ENCODE measurements at places on chromosomes 2 and 18.
A peak's percentile ranks its signal among the peaks of the same experiment; 100 is the strongest.

GRCh38 chr2:183195397-183195796 is 71.2 kb downstream of the NUP35 start:
- DNase-seq, result no peak

- no peak for DNase-seq
Measured at GRCh38 chr2:234671716-234672115, 174.8 kb upstream of the ARL4C start.

DNA sequence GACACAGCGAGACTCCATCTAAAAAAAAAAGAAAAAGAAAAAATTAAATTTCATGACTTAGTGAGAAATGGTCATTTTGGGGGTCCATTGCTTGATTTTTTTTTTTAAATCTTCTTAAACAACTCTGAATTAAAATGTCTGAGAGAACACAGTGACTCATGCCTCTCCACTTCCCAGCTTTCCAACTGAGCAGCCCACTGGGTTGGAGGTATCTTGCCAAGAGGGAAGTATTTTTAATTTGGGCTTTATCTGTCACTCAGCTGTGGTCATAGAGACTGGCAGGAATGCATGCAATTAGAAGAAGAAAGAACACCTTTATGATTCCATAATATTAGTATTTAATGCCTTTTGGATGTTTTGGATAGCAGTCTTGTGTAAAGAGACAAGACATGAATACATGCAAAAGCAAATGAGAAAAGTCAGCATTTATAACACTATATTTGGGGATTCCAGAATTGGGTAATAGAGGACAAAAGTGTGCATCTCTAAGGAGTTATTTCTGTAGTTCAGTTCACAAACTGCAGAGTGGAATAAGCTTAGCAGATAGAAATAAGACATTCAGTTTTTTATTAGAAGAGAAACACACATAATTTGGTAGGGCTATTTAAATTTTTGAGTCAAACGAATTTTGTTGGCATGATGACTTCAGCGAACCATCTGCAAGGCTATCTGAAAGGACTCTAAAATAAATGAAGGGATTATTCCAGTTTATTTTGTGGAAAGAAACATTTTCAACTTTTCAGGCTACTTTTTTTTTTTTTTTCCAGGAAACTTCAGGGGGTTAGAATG is 254.8 kb downstream of the TGIF1 start:
- DNase-seq, result no peak

DNA sequence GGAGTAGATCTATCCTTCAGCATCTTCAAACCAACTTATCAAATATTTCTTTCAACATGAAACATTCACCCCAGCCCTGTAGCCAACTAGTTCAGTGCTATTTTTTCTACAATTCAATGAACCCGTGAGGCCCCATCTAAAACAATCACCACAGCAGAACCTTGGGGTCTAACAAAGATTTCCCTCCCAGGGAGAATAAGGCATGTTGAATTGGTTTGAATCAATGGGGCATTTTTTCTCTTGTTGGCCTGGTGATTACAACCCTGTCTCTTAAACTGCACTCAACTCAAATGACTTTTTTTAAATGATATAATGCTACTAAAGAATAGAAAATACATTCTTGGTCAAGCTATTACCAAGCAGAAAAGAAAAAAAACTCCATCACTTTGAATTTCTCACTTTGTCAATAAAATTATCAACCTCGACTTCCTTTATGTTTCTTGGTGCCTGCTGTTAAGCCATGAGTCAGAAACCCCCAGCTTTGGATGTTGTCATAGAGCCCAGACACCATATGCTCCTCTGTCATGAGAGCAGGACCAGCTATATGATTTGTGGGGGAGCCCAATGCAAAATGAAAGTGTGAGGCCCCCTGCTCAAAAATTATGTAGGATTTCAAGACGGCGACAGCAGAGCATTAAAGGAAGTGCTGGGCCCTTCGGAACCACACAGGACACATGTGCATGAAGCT is 282.4 kb downstream of the MEIS1 start:
- no peak for DNase-seq

- no peak for DNase-seq
Measured at GRCh38 chr2:121104721-121105141, 180.3 kb downstream of the TFCP2L1 start.

GRCh38 chr2:2083113-2083758 is 247.8 kb downstream of the MYT1L start:
- DNase-seq, result peak; percentile 20

- DNase-seq, result no peak
Measured at GRCh38 chr2:127052771-127053691, 53.9 kb downstream of the BIN1 start.

DNA sequence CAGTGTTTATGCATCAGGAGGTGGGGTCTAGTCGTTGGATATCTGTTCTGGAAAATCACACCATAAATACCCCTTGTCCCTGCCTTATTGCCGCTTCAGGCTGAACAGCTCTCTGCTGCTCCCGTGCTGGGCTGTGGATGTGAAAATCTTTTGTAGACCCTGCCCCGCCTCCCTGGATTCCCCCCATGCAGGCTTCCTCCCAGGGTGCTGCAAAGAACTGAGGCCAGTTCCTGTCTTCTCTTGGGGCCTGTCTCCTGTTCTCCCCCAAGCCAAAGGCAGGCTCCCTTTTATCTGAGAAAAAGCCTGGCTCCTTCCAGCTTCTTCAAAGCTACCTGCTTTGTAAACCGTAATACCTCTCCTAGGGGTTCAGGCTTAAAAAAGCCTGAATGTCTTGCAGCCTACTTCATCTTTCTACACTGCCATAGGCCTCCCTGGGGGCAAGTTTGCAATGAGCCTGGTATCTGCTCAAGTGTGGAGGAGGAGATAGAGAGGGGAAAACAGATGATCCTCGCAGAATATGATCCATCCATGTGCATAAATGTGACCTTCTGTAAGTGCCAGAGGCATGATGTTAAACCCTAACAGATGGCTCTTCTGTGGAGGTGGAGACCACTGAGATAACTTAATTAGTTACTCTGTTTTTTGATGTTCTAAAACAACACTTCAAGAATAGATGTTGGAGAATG is 55.3 kb downstream of the VWA3B start:
- DNase-seq, result no peak

- no peak for DNase-seq
Measured at GRCh38 chr2:216161967-216162366, 52.8 kb downstream of the XRCC5 start.

- DNase-seq, result no peak
Measured at GRCh38 chr2:11520092-11520693, 13.7 kb upstream of the GREB1 start.
